Progenitor cell of endocrine pancreas (in vitro differentiated cells): ENCODE measurements at places on chromosomes 3 and 15.

- DNase-seq: no peak
Measured at GRCh38 chr3:129413687-129414506, 14.5 kb downstream of the EFCAB12 start.

DNA sequence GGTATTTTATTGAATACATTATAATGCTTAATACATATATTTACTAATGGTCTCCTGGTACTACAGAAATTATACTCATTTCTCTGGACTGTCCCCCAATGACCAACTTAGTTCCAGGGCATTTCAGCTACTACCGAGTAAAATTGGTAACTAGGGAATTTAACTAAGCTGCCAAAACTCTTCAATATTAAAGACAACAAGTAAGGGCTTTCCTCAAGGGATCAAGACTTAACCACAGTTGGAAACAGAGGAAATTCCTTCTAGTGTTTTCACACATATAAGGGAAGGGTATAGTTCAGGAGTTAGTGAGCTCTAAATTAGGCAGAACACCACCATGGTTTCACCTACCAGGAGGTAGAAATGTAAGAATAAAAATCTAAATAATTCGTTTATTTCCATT lies 357.4 kb downstream of the TBL1XR1 start:
- DNase-seq: no peak

DNA sequence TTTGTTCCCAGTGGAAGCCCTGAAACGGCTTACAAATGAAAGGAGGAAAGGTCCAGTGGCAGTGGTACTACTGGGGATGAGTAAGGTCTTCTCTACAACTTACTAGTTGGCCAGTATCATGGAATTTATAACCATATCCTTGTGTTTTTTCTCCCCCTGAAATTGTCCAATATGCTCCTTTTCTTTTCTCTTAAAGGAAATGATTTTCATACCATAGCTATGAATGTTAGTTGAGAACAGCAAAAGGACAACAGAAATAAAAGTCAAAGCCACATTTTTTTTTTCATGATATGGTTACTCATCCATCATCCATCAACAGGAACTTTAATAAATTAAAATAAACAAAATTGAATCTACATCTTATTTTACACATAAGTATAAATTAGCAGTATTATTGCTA lies 450.4 kb downstream of the MFSD1 start:
- DNase-seq: no peak

- no peak for DNase-seq
Measured at GRCh38 chr3:17195192-17195611, 310.4 kb downstream of the PLCL2 start.

GRCh38 chr15:58513726-58514336 lies 82.0 kb downstream of the LIPC start:
- no peak for DNase-seq

DNA sequence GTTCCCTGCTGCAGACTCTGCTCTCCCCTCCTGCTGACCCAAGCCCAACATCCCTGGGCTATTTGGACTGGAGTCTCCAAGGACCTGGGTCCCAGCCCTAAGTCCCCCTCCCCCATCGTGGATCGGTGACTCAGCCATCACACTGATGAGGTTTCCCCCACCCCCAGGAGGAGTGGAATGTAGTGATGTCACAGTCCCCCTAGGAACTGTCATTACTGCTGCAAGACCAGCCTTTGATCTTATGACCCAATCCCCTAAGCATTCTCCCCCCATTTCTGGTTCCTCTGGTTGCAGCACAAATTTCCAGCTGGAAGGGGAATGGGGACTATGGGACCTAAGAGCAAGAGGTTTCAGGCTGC lies 63.4 kb upstream of the CSPG4 start:
- no peak for DNase-seq

GRCh38 chr15:73605759-73606436 lies 27.3 kb downstream of the NPTN start:
- DNase-seq: no peak

DNA sequence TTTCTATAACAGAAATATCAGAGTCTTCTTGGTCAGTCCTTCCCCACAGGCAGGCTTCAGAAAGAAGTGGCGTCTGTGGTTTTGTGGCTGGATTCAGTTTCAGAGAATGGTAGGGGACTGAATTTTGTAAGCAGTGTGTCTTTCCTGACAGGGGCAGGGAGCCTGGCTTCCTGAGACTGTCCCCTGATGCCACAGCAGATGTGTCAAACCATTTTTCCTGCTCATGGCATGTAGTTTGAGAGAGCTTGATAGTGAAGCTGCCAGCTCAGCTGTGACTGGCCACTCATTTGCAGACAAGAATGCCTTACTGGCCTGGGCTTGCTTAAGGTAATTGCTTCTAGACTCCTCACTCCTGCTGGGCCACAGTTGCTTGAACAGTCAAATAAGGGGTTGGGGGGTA lies 26.4 kb downstream of the LARS2 start:
- DNase-seq: no peak

GRCh38 chr15:73688455-73688854 lies 4.3 kb downstream of the CD276 start:
- DNase-seq: no peak

DNA sequence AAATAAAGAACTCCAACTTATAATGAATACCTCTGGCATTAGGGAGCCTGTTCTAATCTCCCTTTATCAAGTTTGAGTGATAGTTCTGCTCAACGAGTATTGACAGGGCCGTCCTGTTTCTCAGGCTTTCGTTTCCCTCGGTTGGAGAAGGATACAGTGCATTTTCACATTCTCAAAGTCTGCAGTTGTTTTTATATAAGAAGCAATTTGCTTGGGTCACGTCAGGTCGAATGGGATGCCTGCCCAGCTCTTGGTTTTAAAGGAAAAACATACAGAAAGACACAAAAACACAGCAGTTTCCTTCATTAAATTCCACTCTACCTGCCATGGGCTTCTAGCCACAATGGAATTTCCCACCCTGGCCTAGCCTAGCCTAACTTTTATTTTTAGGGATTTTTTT lies 366.3 kb downstream of the TIGIT start:
- DNase-seq: no peak

GRCh38 chr15:77515613-77516012 lies 94.9 kb downstream of the HMG20A start:
- no peak for DNase-seq

- DNase-seq: no peak
Measured at GRCh38 chr3:133490468-133491351, 82.8 kb upstream of the CDV3 start.

DNA sequence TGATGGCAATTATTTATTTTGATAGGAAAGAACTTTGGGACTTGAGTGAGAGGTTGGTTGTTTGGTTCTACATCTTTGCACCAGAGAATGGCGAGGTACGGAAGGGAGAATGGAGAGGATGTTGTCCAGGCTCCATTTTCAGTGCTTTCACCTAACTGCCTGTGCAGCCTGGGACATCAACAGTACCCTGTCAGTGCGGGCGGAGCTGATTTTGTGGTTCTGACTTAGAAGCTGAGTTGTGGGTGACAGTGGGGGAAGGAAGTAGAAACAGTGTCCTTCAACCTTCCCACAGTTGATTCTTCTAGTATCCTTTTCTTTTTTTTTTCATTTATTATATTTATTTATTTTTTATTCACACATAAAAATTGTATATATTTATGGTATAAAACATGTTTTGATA lies 95.3 kb downstream of the TIGIT start:
- no peak for DNase-seq

DNA sequence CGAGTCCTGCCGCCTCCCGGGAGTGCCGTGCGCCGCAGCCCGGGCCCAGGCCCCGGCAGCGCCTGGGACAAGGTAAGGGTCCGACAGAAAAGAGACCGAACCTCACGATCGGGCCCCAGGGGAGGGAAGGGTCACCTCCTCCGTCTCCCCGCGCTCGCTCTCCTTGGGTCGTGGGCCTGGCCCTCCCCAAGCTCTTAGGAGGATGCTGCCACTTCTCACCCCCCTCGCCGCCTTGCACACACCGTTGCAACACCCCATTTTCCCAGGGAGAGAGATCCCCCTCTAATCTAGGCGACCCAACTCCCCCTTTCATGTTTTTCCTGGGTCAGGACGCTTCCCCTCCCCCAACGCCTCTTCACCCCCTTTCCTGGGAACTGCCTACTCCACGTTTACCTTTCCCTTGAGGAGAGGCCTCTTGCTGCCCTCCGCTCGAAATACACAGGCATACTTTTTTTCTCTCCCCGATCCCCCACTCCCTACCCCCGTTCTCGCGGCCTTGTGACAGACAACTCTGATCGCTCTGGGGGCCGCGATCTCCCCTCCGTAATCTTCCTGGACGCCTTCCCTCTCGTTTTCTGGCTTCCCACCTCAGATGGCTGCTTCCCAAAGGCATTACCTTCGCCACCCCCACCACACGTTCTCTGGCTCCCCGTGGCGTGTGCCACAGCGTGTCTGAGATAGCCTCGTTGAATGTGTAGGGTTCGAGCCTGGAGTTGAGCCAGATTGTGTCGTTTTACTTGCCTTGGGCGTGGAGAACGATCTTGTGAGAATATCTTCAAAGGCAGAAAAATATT lies 688 bp downstream of the SETD5 start:
- DNase-seq: peak; percentile 13
